ENCODE measurements at places on chromosomes 16 and 17.

DNA sequence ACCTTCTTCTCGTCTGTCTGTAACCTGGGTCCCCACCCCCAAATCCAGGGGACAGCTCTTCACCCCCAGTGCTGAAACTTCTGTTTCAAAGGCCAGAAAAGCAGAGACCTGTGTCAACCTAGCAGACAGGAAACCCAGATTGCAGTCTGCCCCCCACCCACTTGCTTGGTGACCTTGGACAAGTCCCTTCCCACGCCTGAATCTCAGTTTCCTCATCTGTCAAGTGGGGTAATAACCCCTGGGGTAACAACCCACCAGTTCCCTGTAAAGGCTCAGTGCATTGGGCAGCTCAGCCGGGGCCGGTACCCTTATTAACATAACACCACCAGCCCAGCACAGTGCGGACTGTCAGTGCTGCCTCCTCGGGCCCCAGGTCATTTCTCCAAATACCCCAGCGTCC, 1.3 kb downstream of the STX1B start:
- DNase-seq = no peak

GRCh38 chr17:77374170-77374936, 233.6 kb downstream of the SEC14L1 start:
- DNase-seq = no peak

DNA sequence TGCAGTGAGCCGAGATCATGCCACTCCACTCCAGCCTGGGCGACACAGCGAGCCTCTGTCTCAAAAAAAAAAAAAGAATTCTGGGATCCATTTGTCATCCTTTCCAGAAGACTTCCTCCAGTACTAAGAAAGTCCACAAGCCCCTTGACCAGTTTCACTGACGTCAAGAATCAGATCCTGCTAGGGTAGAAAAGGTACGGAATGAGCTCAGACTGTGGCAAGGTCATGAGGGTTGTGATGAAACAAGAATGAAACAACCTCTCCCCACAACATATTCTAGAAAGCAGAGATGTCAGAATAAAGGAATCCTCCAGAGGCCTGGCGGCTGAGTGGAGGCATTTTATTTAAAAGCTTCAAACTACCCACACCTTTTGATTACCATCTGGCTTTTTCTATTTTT, 29.9 kb downstream of the TRAF4 start:
- peak; percentile 14 for DNase-seq

DNA sequence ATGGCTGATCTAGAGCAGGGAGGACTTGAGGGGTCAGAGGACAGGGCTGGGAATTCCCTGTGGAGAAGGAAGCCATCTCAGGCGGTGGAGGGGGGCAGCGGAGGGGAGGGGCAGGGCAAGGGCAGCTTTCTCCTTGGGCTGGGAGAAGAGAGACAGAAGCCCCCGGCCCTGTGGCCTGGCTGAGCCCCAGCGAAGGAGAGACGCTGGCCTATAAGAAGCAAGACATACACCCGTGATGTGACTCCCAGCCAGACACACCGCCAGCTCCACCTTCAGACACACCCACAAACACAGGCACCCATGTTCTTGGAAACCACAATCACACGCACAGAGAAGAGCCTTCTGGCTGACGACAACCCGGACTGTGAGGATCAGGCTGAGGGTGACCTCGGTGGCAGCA, 10.0 kb downstream of the TRPV3 start:
- no peak for DNase-seq

DNA sequence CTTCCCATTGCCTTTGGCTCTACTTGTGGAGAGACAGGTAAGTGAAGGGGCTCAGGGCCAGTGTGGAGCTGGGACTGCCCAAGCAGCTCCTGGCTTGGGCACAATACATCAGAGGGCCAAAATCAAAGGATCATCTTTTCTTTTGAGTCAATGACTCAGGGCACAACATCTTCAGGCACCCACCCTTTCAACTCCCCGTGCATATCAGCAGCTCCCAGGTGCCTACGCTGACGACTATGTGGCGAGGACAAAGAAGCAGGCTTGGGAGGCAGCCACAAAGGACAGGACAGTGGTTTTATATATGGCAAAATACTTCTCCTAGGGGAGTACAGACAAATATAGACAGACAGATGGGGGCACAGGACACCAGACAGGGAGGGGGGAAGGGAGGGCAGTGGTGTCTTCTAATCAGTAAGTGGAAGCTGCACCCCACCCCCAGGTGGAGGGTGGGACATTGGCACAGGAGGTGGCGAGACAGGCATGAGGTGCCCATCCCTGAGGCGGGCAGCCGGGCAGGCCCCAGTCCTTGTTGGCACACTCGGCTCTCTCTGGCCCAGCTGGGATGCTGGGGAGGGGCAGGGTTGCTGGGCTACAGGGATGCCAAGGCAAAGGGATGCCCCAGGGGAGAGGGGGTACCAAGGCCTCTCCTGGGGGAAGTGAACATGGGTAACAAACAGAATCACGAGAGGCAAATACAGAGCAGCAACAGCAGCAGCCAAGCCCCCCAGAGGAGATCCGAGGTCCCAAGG, 7.7 kb upstream of the ARL5C start:
- DNase-seq = no peak

- DNase-seq = peak; percentile 71
These were observed 2.0 kb upstream of the KRTAP2-3 start for GRCh38 chr17:41061964-41062363.

GRCh38 chr16:87780385-87780989, 14.7 kb upstream of the KLHDC4 start:
- DNase-seq = peak; percentile 68

GRCh38 chr16:48555155-48555554, 54.8 kb downstream of the N4BP1 start:
- DNase-seq = no peak

DNA sequence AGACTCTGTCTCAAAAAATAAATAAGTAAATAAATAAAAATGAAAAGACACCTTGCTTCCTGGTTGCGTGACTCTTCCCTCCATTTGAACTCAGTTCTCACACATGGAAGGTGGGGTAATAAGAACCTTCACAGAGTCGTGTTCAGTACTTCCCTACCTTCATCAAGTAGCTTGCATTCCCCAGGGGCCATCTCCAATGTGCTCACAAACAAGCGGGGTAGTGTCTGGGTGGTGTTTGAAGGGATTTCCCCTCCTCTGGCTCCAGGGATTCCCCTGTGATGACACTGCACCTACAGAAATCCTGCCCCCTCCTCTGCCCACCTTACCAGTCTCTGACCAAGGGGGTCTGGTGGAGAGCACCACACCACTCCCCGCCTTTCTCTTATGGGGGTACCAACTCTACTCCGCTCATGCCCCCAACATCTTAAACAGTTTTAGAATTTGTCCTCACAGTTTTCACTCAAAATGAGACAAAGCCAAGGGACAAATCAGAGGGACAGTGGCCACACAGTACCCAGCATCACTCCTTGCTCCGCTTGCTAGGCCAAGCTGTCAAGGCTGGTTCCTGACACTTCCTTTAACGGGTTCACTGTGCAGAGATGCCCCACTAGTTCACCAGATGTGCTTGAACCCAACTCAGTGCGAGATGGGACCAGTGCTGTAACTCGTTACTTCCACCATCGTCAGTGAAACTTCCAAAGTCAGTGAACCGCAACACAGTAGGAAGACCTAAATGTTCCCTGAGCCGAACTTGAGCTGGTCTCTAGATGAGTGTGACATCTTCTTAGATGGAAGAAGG, 69.1 kb downstream of the COPRS start:
- no peak for DNase-seq

- DNase-seq = no peak
These were observed 36.1 kb upstream of the CBFA2T3 start for GRCh38 chr16:89013111-89013510.

- DNase-seq = no peak
These were observed 4.4 kb upstream of the HOXB13 start for GRCh38 chr17:48732688-48733629.

GRCh38 chr16:80938004-80938878, 68.4 kb downstream of the CMC2 start:
- DNase-seq = peak; percentile 35

GRCh38 chr16:63568164-63568563, 1531.9 kb upstream of the CDH8 start:
- no peak for DNase-seq

DNA sequence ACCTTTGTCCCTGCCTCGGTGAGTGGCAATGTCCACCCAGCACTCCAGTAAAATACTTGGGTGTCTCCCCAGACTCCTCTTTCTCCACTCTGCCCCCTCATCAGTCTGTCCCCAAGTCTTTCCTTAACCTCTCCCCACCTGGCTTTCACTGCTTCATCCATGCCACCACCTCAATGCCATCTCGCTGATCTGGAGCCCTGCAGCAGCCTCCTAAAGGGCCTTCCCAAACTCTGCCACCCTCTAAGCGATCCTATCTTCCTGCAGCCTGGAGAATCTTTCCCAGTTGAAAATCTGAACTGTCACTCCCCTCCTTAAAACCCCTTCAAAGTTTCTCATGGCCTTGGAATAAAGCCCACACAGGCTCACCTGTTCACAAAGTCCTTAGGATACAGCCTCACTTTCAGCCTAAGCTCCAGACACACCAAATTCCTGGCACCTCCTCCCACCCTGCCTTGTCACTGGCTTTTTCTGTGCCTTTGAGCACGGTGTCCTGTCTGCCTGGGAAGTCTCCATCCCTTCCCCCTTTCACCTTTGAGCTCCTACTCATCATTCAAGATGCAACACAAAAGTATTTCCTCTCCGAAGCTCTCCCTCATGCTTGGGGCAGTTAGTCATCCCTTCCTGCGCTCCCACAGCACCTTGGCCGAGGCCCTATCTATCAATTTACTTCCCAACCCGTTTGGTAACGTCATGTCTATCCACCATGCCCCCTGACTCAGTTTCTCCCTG, 2.8 kb downstream of the WNK4 start:
- DNase-seq = peak; percentile 77

- DNase-seq = no peak
These were observed 30.4 kb downstream of the BPTF start for GRCh38 chr17:67855504-67856324.

DNA sequence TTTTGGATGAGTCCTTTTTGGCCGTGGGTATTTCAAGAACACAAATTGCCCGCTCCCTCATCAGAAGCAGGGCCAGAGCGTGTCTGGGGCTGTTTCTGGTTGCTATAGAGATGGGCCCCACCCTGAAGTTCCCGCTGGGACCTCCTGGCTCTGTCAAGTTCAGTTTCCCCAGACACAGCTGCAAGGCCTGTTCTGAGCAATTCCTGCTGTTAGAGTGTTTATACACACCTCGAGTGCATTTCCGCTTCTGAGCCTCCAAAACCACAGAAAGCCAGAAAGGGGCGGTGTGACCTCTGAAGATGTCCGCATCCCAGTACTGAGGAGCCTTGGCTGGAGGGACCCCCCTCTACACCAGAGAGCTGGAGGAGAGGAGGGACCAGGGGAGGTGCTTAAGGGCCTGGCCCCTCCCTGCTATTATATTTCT, 9.3 kb upstream of the WBP2 start:
- no peak for DNase-seq

DNA sequence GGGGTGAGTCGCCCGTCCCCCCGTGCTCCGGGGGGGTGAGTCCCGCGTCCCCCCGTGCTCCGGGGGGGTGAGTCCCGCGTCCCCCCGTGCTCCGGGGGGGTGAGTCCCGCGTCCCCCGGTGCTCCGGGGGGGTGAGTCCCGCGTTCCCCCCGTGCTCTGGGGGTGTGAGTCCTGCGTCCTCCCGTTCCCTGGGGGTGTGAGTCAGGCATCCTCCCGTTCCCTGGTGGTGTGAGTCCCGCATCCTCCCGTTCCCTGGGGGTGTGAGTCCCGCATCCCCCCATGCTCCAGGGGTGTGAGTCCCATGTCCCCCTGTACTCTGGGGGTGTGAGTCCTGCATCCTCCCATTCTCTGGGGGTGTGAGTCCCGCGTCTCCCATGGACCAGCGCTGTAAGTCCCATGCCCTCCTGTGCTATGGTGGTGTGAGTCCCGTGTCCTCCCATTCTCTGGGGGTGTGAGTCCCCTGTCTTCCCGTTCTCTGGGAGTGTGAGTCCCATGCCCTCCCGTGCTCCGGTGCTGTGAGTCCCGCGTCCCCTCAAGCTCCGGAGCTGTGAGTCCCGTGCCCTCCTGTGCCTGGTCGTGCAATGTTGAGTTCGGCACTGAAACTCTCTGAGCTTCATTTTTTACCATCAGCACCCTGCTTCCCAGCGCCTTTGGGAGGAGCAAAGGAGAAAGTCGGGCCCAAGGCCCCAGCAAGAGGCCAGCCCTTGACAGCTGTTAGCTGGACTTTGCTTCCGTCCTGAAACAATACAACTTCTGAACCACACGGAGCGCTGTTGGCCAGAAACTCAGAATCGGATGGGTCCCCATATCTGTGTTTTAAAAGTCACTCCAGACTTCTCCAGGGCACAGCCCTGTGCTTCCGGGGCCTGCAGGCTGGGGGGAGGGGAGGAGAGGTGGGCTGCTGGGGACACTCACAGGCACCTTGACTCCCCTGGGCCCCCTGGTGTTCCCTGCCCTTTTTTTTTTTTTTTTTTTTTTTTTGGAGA, 11.5 kb upstream of the ZC3H18 start:
- DNase-seq = peak; percentile 23

DNA sequence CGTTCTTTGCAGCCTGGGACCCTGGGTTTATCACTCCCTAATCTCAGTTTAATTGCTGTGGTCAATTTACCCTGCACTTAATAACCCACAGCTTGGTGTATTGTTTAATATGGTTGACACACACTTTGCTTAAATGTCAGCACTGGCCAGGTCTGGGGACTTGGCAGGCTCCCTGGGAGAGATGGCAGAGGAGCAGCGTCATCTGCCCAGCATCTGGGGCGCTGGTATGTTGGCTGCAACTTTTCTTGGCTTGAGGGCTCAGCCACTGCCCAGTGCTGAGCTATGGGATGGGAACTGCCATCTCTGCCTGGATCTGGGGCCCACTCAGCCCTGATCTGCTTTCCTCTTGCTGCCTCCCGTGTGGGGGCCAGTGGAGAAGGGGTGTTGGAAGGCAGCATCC, 115.7 kb upstream of the IRX3 start:
- DNase-seq = no peak

DNA sequence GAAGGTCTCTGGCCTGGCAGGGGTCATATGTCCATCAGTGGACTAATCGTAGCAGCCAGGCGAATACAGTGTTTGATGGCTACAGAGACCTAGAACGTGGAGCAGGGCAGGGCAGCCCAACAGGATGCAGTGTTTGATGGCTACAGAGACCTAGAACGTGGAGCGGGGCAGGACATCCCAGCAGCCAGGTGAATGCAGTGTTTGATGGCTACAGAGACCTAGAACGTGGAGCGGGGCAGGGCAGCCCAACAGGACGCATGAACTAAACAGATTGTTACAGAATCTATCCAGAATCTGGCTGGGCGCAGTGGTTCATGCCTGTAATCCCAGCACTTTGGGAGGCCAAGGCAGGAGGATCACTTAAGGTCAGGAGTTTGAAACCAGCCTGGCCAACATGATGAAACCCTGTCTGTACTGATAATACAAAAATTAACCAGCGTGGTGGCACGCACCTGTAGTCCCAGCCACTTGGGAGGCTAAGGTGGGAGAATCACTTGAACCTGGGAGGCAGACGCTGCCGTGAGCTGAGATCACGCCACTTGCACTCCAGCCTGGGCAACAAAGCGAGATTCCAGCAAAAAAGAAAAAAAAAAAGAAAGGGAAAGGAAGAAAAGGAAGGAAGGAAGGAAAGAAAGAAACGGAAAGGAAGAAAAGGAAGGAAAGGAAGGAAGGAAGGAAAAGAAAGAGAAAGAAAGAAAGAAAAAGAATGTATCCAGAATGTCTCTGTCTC, 65.2 kb upstream of the RPH3AL start:
- no peak for DNase-seq

All from mammary epithelial cell (primary cell).